H1 (cell line): ENCODE measurements at places on chromosomes 4 and X. TPM values are rescaled to one million over a fixed set of nuclear protein-coding genes. Genes with fewer than 3 reads are reported as not detected.

- no peak overlapping the region for H3K27ac ChIP-seq
- H3K27me3 ChIP-seq = no peaks in the 10 kb centered on the region
- DNase-seq = no peak
- no peak overlapping the region for H3K4me3 ChIP-seq
Measured at GRCh38 chr4:136012220-136012619, 1520.1 kb downstream of the PCDH18 start.

- no peaks in the 10 kb centered on the region for H3K36me3 ChIP-seq
- H3K27ac ChIP-seq = no peak overlapping the region
- H3K4me1 ChIP-seq = no peaks in the 10 kb centered on the region
- H3K4me3 ChIP-seq = no peak overlapping the region
- no peaks in the 10 kb centered on the region for H3K27me3 ChIP-seq
Measured at GRCh38 chrX:750812-751211, 120.2 kb downstream of the SHOX start.

- no peak for DNase-seq
- H3K4me1 ChIP-seq = peaks cover 45% of the 10 kb centered on the region
- H3K27me3 ChIP-seq = peaks cover 99% of the 10 kb centered on the region
- no peaks in the 10 kb centered on the region for H3K36me3 ChIP-seq
- H3K27ac ChIP-seq = no peak overlapping the region
Measured at GRCh38 chr4:8859550-8860095, 12.0 kb downstream of the HMX1 start.

- H3K4me1 ChIP-seq = peaks cover 16% of the 10 kb centered on the region
- no peak overlapping the region for H3K27ac ChIP-seq
- no peak for DNase-seq
- no peaks in the 10 kb centered on the region for H3K27me3 ChIP-seq
- H3K36me3 ChIP-seq = no peaks in the 10 kb centered on the region
Measured at GRCh38 chr4:6943885-6944225, 34.2 kb downstream of the TBC1D14 start.

- DNase-seq = no peak
- H3K4me1 ChIP-seq = peaks cover 13% of the 10 kb centered on the region
- no peaks in the 10 kb centered on the region for H3K36me3 ChIP-seq
- H3K27me3 ChIP-seq = no peaks in the 10 kb centered on the region
Measured at GRCh38 chr4:25448379-25449109, 71.5 kb downstream of the ANAPC4 start.

- no peaks in the 10 kb centered on the region for H3K36me3 ChIP-seq
- H3K4me3 ChIP-seq = no peak overlapping the region
- no peak overlapping the region for H3K27ac ChIP-seq
- no peak for DNase-seq
- no peaks in the 10 kb centered on the region for H3K27me3 ChIP-seq
- H3K4me1 ChIP-seq = no peaks in the 10 kb centered on the region
Measured at GRCh38 chr4:146105464-146105863, 70.1 kb upstream of the LSM6 start.

GRCh38 chrX:43970528-43970927 lies 2.7 kb downstream of the NDP start:
- H3K4me1 ChIP-seq = no peaks in the 10 kb centered on the region
- no peak overlapping the region for H3K4me3 ChIP-seq
- H3K36me3 ChIP-seq = no peaks in the 10 kb centered on the region
- no peak for DNase-seq

GRCh38 chr4:65954416-65954815 lies 284.1 kb upstream of the EPHA5 start:
- no peak overlapping the region for H3K27ac ChIP-seq
- H3K36me3 ChIP-seq = no peaks in the 10 kb centered on the region
- no peak for DNase-seq
- no peaks in the 10 kb centered on the region for H3K27me3 ChIP-seq
- no peaks in the 10 kb centered on the region for H3K4me1 ChIP-seq
- H3K4me3 ChIP-seq = no peak overlapping the region

GRCh38 chr4:154368060-154368459 lies 123.5 kb downstream of the DCHS2 start:
- no peaks in the 10 kb centered on the region for H3K4me1 ChIP-seq
- DNase-seq = no peak
- H3K4me3 ChIP-seq = no peak overlapping the region
- no peaks in the 10 kb centered on the region for H3K36me3 ChIP-seq
- H3K27ac ChIP-seq = no peak overlapping the region
- H3K27me3 ChIP-seq = no peaks in the 10 kb centered on the region

DNA sequence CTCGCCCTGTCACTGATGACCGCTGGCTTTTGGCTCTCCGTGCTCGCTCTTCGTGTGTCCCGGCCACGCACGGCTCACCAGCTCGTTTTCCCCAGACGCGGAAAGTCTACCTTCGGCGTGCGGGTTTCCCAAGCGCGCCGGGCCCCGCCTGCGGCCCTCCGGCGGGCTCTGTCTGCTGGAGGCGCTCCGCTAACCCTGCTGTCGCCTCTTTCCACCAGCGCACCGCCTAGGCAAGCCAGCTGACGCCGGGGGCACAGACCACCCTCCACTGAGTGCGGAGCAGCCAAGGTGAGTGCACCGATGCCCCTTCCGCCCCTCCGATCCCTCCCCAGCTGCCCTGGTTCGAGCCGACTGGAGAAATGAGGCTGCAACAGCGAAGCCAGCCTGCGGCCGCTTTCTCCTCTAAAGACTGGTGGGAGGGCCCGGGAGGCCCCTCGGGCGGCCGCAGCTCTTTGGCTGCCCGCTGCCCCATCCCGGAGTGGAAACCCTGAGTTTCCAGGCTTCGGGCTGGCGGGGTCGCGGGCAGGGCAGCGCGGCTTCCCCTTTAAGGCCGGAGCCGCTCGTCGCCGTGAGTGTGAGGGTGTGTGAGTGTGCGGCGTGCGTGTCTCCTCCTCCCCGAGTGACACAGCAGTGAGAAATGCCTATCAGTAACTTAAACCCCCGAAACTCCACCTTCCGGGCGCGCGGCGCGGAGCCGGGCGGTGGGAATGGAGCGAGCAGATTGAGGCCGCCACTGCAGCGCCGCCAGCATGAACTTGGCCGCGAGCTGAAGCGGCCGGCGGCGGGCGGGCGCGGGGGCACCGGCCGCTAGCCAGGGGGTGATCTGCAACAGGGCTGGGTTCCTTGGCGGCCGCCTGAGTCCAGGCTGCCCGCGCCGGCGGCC lies at the start of gene MAMLD1:
TSS of gene MAMLD1 (plus strand) at position 719 of the 883 bp plus-strand sequence. CDS start 82,200 bp downstream, outside the sequence.
- no peaks in the 10 kb centered on the region for H3K4me1 ChIP-seq
- H3K36me3 ChIP-seq = no peaks in the 10 kb centered on the region
- H3K4me3 ChIP-seq = peak within 1 kb of the TSS; percentile 51
- peaks cover 72% of the 10 kb centered on the region for H3K27me3 ChIP-seq

GRCh38 chrX:1323315-1323714 lies 13.3 kb upstream of the IL3RA start:
- H3K4me3 ChIP-seq = no peak overlapping the region
- no peaks in the 10 kb centered on the region for H3K27me3 ChIP-seq
- DNase-seq = peak; percentile 75
- H3K27ac ChIP-seq = no peak overlapping the region
- H3K4me1 ChIP-seq = no peaks in the 10 kb centered on the region

HAND2 gene
- not detected in 2 replicates for total RNA-seq

CYSLTR1 gene
- 0.09 TPM in 1 of 2 replicates, not detected in the other for total RNA-seq

ATP8A1 gene
- 12.2 and 14.9 TPM in 2 replicates for total RNA-seq

PRDM8 gene
- total RNA-seq = 0.10 TPM in 1 of 2 replicates, not detected in the other

MED12 gene
- total RNA-seq = 43.5 and 48.9 TPM in 2 replicates

SLC2A9 gene
- 0.20 and 0.44 TPM in 2 replicates for total RNA-seq

CLCN5 gene
- 9.7 and 10.8 TPM in 2 replicates for total RNA-seq

NKX6-1 gene
- total RNA-seq = 0.19 and 0.45 TPM in 2 replicates
